ENCODE measurements at places on chromosomes 12 and 14. TPM values are rescaled to one million over a fixed set of nuclear protein-coding genes. Genes with fewer than 3 reads are reported as not detected.

DNA sequence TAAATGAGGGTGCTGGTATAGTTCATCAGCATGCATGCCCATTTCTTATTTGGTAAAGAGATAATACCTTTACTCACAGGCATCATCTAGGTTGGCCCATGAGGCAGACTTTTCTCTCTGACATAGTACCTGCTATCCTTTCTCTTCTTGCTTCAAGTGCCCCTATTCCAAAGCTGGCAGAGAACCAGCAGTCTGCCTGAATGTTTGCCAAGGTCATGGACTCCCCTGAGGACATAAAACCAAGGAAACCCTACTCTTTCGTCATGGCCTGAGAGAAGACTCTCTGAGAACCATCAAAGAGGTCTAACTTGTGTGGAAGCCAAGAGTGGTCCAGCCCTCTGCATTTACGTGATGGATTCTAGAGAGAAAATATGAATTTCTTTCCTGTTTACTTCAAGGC is 11.9 kb downstream of the PPP1R36 start:
- no peak for DNase-seq

DNA sequence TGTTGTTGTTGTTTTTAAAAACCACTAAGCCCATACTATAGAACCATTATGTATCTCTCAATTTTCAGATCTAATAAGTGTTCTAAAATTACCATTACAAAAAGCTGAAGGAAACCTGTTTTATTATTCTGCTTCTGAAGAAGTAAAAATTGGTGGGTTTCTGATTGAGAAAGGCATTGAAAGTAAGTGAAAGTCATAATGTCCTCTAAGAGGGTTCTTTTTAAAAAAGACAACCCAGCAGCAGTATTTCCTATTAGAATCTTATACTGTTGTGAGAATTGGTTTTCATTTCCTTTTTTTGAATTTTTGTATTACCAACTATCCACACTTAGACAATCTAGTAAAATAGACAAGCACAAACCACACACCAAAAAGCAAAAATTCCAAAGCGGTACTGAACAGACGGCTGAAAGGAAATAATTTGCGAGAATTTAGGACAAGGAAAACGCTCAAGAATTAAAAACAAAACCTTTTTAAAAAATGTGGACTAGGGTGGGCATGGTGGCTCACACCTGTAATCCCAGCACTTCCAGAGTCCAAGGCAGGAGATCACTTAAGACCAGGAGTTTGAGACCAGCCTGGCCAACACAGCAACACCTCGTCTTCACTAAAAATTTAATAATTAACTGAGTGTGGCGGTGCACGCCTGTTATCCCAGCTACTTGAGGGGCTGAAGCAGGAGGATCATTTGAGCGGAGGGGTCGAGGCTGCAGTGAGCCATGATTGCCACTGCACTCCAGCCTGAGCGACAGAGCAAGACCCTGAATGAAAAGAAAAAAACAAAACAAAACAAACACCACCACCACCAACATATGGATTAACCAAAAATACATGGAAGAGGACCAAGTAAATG is 66.7 kb upstream of the AP4S1 start:
- DNase-seq, result no peak

DNA sequence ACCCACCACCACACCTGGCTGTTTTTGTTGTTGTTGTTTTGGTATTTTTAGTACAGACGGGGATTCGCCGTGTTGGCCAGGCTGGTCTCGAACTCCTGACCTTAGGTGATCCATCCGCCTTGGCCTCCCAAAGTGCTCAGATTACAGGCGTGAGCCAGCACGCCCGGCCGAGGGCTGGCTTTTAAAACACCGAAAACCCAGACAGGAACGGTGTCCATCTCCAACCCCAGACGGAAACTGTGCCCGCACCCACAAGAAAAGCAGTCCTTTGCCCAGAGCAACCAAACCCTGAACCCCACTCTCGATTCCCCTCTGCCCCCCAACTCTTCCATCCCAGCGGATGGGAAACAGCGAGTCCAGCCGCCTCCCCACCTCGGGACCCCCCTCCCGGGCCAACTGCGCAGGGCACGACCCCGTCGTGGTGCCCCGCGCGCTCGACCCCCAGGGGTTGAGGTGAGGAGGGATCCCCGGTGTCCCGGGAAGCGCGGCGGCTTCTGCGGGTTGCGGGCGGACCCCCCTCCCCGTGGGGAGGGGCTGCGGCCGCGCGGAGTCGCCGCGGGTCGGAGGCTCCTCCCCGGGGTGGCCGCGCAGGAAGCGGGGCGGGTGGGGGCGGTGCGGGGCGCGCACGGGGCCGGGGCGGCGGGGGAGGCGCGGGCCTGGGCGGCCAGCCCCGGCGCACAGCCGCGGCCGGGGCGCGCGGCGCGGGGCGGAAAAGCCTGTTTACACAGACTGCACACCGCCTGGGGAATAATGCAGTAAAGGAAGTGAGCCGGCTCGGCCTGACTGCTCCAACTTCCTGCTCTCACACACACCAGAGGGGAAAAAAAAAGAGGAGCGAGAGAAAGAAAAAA is at the start of gene ELK3:
ELK3 (plus strand) TSS at position 651 of the 851 bp plus-strand sequence.
- peak; percentile 48 for DNase-seq

DNA sequence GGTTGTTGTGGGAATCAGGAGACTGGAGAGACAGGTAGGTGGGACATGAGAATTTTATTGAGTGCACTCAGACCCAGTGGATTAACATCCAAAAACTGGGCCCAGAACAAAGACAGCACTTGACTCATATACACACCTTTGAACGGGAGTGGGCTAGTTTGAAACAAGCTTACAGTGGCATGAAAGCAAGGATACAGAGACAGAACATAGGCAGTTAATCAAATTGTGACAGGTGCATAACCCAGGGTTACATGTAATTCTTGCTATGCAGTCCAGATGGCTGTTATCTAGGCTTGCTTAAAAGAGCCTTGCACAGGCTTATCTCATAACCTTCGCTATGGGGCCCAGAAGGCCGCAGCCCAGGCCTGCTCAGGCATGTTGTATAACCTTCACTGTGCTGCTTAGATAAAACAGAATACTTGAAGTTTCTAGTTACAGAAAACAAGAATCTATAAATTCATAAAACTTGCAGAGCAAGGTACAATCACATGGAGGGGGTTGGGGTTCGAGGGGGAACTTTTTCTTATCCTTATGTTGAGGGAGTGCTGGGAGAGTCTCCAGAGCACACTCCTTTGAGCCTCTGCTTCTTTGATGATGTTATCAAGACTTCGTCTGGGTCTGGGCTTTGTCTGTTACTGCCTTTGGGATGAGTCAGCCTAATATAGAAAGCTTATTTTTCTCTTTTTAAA is 81.7 kb downstream of the TNFAIP2 start:
- peak; percentile 22 for DNase-seq

GRCh38 chr12:54394281-54394719 is 9.8 kb upstream of the ZNF385A start:
- peak; percentile 57 for DNase-seq

- DNase-seq, result no peak
Measured at GRCh38 chr12:99146185-99146584, 501.1 kb downstream of the APAF1 start.

GRCh38 chr14:60643141-60643462 is 6.2 kb downstream of the SIX1 start:
- DNase-seq, result no peak

DNA sequence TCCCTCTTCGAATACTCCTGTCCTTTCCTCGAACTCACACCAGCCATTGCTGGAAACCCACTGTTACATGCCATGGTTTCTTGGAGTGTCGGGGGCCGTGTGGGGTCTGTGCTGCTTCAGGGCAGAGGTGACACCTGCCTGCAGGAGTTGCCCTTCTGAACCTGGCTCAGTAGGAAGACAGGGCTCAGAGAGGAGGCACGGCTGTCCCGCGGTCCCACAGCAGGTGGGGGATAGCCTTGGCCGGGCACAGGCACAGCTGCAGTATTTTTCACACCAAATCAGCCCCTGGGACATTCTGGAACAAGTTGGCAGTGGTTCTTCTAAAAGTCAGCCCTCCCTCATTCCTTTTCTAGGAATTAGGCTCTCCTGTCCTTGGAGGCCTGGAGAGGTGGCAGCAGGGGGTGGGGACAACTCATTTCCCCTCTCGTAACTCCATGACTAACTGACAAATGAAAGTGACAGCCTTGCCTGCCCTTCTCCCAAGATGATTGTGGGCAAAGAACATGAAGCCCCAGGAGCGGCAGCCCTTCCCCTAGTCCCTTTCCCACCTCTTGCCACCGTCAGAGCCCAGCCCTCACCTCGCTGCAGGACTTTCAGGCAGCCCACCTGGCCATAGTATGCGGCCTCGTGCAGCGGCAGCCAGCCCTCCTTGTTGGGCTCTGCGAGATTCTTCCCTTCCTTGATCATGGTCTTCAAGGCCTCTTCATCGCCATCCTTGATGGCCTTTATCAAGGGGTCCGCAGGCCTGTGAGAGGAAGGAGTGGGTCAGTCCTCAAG is 22.4 kb downstream of the ASB2 start:
- DNase-seq, result no peak

GRCh38 chr14:38311655-38312054 is 55.8 kb upstream of the CLEC14A start:
- DNase-seq, result no peak

- no peak for DNase-seq
Measured at GRCh38 chr14:24372701-24373416, 4.9 kb downstream of the NFATC4 start.

DNA sequence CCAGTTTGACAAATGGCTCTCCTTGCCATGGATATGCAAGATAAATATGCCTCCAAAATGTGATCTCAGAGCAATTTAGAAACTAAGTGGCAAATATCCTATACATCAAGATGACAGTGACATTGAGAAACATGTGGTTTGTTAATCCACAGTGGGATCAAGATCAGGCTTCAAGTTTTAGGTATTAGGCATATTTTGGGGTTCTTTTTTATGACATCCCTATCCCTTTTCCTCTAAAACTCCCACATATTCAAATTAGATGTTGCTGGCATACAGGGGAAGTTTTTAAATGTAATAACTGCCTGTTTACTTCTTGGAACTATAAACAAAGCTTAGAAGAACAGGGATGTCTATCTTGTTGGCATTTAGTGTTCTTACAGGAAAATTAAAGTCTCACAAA is 179.4 kb downstream of the CRADD start:
- DNase-seq, result no peak

DNA sequence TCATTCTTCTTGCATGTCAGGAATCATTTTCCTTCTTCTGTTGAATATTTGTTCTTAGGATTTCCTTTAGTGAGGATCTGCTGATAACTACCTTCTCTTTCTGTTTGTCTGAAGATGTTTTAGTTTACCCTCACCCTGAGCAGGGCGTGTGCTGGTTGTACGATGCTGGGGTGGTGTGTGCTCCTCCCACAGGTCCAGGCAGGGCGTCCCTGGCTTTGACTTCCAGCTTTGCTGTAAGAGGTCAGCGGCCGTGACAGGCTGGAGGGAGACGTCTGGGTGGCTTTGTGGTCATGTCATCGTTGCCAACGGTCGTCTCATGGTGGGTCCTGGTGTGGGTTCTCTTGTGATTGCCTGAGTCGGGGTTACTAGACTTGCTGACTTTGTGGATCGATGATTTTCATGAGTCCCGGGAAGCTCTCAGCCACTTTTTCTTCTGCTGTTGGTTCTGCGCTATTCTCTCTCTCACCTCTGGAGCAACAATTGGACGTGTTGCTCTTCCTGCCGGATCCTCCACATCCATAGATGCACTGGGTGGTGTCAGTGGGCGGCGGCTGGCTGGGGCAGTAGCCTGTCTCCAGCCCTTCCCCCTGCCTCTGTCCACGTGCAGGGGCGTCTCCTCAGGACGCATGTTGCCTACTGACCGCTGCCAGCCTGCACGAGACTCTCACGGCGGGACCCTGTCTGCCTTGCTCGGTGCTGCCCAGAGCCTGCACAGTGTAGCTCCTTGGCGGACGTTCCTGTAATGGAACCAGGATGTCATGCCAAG is 8.4 kb downstream of the PACS2 start:
- DNase-seq, result no peak

DNA sequence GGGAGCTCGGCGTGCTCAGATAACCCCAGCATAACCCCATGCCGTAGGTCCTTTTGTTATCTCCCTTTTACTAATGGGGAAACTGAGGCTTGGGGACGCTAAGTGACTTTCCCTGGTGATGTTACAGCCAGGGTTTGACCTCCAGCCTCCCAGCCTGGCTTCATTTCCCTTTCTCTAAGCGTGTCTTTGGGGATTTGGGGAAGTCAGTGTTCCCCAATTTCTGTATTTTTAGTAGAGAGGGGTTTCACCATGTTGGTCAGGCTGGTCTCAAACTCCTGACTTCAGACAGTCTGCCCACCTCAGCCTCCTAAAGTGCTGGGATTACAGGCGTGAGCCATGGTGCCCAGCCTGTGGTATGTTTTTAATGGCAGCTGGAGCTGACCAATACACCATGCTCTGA is 85.4 kb downstream of the PHETA1 start:
- DNase-seq, result no peak

Gene WBP11
- 49.6 TPM for total RNA-seq

Gene GALNT9
- total RNA-seq, result not detected

Data from HFFc6 (cell line).